Glutamatergic neuron (in vitro differentiated cells): ENCODE measurements at places on chromosomes 7 and 10.

- H3K27ac ChIP-seq, result no peak overlapping the region
- peaks cover 4% of the 10 kb centered on the region for H3K4me1 ChIP-seq
- no peaks in the 10 kb centered on the region for H3K36me3 ChIP-seq
- no peak for DNase-seq
Observed at GRCh38 chr7:84228526-84228925, 33.9 kb upstream of the SEMA3A start.

- peak; percentile 89 for DNase-seq
- peaks cover 16% of the 10 kb centered on the region for H3K4me1 ChIP-seq
- peak within 1 kb of the TSS; percentile 98 for H3K4me3 ChIP-seq
- peak within 1 kb of the TSS; percentile 40 for H3K27ac ChIP-seq
Observed at GRCh38 chr10:132942101-132943057, at the start of gene CFAP46. CFAP46 (minus strand) TSS chr10:132942570; CDS start chr10:132942484, 86 bp downstream.

- no peaks in the 10 kb centered on the region for H3K36me3 ChIP-seq
- H3K27ac ChIP-seq, result no peak overlapping the region
- H3K4me1 ChIP-seq, result no peaks in the 10 kb centered on the region
- no peaks in the 10 kb centered on the region for H3K27me3 ChIP-seq
Observed at GRCh38 chr7:10181996-10182395, 791.7 kb upstream of the PHF14 start.

DNA sequence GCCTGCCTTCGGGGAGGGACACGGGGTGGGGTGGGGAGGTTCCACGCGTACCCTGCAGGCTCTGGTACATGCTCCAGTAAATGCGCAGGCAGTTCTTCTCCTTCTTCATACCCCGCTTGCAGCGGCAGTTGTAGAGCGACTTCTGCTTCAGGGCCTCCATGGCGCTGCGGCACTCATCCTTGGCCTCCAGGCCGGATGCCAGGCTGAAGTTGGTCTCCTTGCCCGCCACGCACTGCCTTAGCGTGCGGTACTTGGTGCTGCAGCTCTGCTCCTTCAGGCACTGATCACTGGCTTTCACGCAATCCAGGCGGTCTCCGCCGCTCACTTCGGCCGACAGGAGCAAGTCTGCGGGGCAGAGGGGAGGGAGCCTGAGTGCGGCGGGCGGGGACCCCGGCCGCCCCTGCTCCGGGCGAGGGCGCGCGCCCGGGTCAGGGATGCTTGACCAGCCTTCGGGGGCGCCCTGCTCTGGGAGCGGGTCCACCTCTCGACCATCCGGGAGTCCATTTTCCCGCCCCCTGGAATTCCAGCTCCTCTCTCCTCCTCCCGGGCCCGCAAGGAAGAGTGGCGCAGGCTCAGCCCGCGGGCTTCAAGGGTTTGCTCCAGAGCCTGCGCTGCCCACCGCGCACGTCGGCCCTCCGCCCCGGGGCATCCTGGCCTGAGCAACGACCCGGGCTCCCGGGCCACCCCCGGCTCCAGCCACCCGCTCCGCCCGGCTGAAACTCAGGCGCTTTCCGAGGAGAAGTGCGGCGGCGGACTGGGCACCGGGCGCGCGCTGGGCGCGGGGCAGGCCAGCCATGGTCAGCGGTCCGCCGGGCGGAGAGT is 2.0 kb downstream of the GFRA1 start:
- peaks cover 39% of the 10 kb centered on the region for H3K27me3 ChIP-seq
- peaks cover 35% of the 10 kb centered on the region for H3K4me1 ChIP-seq
- DNase-seq, result no peak
- H3K4me3 ChIP-seq, result peak overlapping the region; percentile 92
- peak overlapping the region; percentile 77 for H3K27ac ChIP-seq
- H3K36me3 ChIP-seq, result peaks cover 19% of the 10 kb centered on the region

DNA sequence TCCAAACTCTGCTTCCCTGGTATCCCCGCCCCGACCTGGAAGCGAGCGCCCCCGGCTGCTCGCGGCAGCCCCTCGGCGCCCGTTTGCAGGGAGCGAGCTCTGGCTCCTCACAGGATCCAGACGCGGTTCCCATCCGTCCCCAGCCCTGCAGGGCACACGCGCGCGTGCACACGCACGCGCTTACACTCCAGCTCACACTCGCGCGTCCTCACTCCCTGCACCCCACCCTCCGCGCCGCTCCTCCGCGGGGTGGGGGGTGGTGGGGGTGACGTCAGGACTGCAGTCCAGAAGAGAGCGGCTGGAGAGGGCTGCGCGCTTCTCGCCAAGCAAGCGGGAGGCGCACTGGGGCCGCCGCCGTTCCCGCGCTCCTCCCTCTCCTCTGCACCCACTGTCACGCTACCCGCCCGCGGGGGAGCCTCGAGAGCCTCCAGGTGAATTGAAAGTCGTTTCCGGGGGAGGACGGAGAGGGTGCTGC is 255.6 kb downstream of the OTUD1 start:
- H3K4me1 ChIP-seq, result no peaks in the 10 kb centered on the region
- peaks cover 21% of the 10 kb centered on the region for H3K27me3 ChIP-seq

DNA sequence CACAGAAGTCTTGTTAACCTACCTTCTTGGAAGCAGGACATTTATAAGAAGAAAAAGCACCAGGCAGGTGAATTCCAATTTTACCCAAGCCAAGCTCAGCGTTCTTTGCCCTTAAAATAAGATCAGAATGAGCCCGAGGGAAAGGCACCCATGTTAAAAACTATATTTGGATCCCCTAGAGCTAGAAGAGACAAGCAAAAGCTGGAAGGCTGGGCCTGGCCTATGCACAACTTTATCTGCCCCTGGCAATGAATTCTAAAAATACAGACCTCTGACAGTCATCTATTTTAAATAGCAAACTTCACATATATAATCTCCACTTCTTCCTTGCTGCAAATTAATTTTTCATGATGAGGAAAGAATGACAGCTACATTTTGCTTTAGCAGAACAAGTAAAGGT is 180.9 kb downstream of the FGFR2 start:
- H3K36me3 ChIP-seq, result no peaks in the 10 kb centered on the region
- H3K4me1 ChIP-seq, result peaks cover 3% of the 10 kb centered on the region
- H3K27ac ChIP-seq, result no peak overlapping the region
- H3K27me3 ChIP-seq, result no peaks in the 10 kb centered on the region
- no peak overlapping the region for H3K4me3 ChIP-seq
- no peak for DNase-seq

DNA sequence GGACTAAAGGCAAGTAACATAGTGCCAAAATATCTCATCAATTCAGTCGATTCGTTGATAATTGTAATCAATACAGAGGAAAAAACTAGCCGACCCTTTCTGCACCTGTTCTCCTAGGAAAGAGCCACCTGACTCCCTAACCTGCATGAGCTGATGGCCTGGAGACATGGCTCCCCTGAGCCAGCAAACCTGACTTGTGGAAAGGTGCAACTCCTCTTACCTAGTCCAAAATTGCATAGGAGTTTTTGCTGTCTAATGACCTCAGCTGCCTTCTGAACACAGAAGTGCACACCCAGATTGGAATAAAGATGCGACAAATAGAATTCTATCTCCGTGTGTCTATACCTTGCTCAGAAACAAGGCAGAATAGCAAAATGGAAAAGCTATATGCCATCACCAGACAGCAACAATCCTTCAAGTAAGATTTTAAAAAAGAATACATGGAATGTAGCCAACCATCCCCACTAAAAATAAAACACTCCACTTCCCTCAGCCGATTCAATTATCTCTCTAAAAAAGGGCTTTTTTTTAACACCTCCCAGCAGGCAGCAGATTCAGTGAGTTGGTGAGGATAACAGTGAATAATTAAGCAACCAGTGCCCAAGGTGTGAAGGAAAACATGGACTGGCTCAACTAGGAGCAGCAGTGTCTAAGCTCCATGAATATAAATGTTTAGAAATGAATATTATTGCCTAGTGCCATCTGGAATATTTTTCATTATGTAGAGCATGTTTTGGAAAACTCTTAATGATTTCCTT is 26.6 kb upstream of the LMTK2 start:
- no peaks in the 10 kb centered on the region for H3K36me3 ChIP-seq
- H3K4me3 ChIP-seq, result no peak overlapping the region
- H3K27ac ChIP-seq, result no peak overlapping the region

DNA sequence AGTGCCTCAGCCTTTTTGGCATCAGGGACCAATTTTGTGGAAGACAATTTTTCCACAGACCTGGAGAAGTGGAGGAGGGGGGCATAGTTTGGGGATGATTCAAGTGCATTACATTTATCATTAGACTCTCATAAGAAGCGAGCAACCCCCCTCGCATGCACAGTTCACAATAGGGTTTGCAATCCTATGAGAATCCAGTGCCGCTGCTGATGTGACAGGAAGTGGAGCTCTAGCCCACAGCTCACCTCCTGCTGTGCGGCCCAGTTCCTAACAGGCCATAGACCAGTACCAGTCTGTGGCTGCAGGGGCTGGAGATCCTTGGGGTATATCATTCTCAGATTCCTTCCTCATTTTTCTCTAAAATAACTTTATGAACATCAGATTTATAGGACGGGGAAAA is 50.8 kb downstream of the ATAD1 start:
- no peaks in the 10 kb centered on the region for H3K4me1 ChIP-seq
- H3K27me3 ChIP-seq, result no peaks in the 10 kb centered on the region
- no peaks in the 10 kb centered on the region for H3K36me3 ChIP-seq
- no peak overlapping the region for H3K27ac ChIP-seq
- no peak overlapping the region for H3K4me3 ChIP-seq

- no peak overlapping the region for H3K27ac ChIP-seq
- no peak overlapping the region for H3K4me3 ChIP-seq
- no peaks in the 10 kb centered on the region for H3K36me3 ChIP-seq
- no peak for DNase-seq
- H3K4me1 ChIP-seq, result peaks cover 7% of the 10 kb centered on the region
- H3K27me3 ChIP-seq, result peaks cover 6% of the 10 kb centered on the region
Observed at GRCh38 chr10:48501787-48502771, 102.8 kb downstream of the ARHGAP22 start.

- no peaks in the 10 kb centered on the region for H3K36me3 ChIP-seq
- H3K4me1 ChIP-seq, result no peaks in the 10 kb centered on the region
- no peak overlapping the region for H3K27ac ChIP-seq
Observed at GRCh38 chr7:116876664-116877442, 14.5 kb downstream of the CAPZA2 start.

DNA sequence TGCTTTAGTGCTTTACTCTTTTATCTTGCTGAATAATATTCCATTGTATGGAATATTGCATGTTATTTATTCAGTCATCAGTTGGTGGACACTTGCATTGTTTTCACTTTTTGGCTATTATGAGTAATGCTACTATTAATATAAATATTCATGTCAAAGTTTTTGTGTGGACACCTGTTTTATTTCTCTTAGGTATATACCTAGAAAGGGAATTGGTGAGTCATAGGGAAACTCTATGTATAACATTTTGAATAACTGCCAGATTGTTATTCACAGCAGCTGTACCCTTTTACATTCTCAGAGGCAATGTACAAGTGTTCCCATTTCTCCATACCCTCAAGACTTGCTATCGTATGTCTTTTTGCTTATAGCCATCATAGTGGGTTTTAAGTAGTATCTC is 268.7 kb downstream of the SEMA3A start:
- H3K4me1 ChIP-seq, result peaks cover 13% of the 10 kb centered on the region
- H3K27me3 ChIP-seq, result no peaks in the 10 kb centered on the region
- no peaks in the 10 kb centered on the region for H3K36me3 ChIP-seq

DNA sequence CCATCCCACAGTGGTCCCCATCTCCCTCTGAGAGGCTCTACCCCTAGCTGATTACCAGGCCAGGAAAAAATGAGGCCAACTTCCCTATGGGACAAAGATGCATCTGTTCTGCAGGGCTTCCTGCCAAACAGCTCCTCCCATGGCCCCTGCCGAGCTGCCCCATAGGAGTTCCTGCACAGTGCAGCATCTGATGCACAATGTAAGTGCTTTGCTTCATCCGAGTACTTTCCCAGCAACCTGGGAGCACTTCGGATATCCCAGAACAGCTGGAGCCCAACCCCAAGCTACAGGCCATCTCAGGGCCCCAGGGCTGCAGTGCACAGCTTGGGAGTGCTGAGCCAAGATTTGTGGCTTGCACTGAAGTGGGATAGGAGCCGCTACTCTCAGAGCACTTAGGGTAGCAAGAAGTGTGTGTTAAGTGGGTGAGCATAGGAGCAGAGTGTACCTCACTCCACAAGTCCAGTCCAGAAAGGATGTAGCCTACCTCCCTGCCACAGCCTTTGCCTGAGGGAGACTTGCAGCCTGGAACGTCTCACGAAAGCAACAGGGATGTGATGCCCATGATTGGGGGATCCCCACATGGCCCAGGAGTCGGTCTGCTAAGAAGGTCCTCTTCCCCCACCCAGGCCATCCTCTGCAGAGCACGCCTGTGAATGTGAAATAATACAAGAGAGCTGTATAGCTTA is 209.6 kb upstream of the VWC2 start:
- DNase-seq, result peak; percentile 18
- H3K27me3 ChIP-seq, result peaks cover 2% of the 10 kb centered on the region
- peaks cover 13% of the 10 kb centered on the region for H3K36me3 ChIP-seq
- H3K4me3 ChIP-seq, result no peak overlapping the region

GRCh38 chr7:45415265-45415664 is 158.9 kb upstream of the ADCY1 start:
- H3K4me1 ChIP-seq, result no peaks in the 10 kb centered on the region
- H3K27ac ChIP-seq, result no peak overlapping the region
- DNase-seq, result no peak
- H3K27me3 ChIP-seq, result peaks cover 3% of the 10 kb centered on the region
- no peak overlapping the region for H3K4me3 ChIP-seq

- peaks cover 11% of the 10 kb centered on the region for H3K36me3 ChIP-seq
- no peak for DNase-seq
- H3K27me3 ChIP-seq, result peaks cover 7% of the 10 kb centered on the region
- H3K4me1 ChIP-seq, result peaks cover 21% of the 10 kb centered on the region
- H3K4me3 ChIP-seq, result no peak overlapping the region
Observed at GRCh38 chr7:71329030-71329660, 197.2 kb downstream of the GALNT17 start.

- peaks cover 28% of the 10 kb centered on the region for H3K27me3 ChIP-seq
- H3K27ac ChIP-seq, result no peak overlapping the region
- peak overlapping the region; percentile 81 for H3K4me3 ChIP-seq
- H3K4me1 ChIP-seq, result peaks cover 13% of the 10 kb centered on the region
Observed at GRCh38 chr7:151168787-151169162, 1.3 kb upstream of the GBX1 start.

- peaks cover 5% of the 10 kb centered on the region for H3K4me1 ChIP-seq
- no peak for DNase-seq
- no peaks in the 10 kb centered on the region for H3K27me3 ChIP-seq
- H3K27ac ChIP-seq, result no peak overlapping the region
- H3K4me3 ChIP-seq, result no peak overlapping the region
- H3K36me3 ChIP-seq, result no peaks in the 10 kb centered on the region
Observed at GRCh38 chr7:103632005-103632639, 186.1 kb upstream of the SLC26A5 start.

DNA sequence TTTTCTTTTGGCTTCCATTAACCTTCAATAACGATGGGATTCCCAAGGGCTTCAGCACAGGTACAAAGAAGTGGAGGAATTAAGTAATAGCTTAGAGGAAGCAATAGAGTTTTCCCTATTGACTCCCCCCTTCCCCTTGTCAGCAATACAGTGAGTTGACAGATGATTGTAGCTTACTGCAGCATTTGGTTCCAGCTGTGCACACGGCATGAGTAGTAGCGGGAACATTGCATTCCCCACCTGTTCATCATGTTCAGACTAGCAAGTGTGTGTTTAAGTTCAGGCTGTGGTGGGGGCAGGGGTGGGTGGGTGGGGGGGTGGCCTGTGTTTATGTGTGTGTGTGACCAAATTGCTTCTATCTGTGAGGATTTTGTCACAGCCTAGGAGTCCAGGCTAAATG is 4.6 kb upstream of the ADRA2A start:
- H3K36me3 ChIP-seq, result no peaks in the 10 kb centered on the region
- DNase-seq, result no peak
- H3K27ac ChIP-seq, result no peak overlapping the region
- H3K4me1 ChIP-seq, result no peaks in the 10 kb centered on the region
- no peaks in the 10 kb centered on the region for H3K27me3 ChIP-seq
- H3K4me3 ChIP-seq, result no peak overlapping the region

- H3K27ac ChIP-seq, result no peak overlapping the region
- no peak overlapping the region for H3K4me3 ChIP-seq
- no peak for DNase-seq
- H3K27me3 ChIP-seq, result peaks cover 3% of the 10 kb centered on the region
- no peaks in the 10 kb centered on the region for H3K4me1 ChIP-seq
- H3K36me3 ChIP-seq, result no peaks in the 10 kb centered on the region
Observed at GRCh38 chr7:151157645-151158329, 9.7 kb downstream of the GBX1 start.
